ENCODE measurements at places on chromosomes 5 and 9.
A peak's percentile ranks its signal among the peaks of the same experiment; 100 is the strongest.

GRCh38 chr9:76322810-76323209 lies 71.4 kb downstream of the RFK start:
- ATAC-seq: no peak

GRCh38 chr9:105083256-105083655 lies 155.3 kb upstream of the ABCA1 start:
- no peak for ATAC-seq

DNA sequence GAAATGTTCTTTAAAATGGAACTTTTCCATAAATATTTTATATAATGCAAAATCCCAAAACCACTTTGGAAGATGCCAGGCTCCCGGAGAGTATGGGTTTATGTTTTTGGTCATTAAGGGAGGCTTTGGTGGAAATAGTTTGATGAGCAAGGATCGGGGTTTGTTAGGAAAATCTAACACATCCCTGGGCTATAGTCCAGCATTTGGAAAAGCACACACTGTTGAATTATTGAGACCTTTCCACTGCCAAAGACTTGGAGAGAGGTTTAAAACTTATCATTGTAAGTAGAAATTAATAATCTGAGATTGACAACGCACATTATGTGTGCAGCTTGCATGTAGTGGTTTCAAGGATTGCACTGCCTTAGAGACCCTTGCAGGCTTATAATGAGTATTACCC lies 156.3 kb downstream of the PARP8 start:
- ATAC-seq: no peak

GRCh38 chr5:118883362-118883761 lies 105.0 kb downstream of the DTWD2 start:
- no peak for ATAC-seq

DNA sequence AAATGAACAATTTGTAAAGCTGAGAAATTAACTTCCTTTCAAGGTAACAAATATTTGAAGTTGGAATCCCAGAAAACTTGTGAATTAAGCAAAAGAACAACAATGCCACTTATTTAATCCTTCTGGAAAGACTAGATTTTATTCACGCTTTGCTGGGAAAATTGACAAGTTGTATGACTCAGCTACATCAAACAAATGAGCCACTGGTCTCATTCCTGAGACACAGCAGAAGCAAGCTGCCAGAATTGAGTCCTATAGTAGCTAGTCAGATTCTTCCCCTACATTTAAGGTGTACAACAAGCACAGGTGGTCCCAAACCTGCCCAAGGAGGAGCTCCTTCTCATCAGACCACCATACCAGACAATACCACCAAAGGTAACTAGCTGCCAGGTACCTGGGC lies 280.7 kb downstream of the SPOCK1 start:
- no peak for ATAC-seq

- ATAC-seq: no peak
These were observed 100.8 kb downstream of the WDR41 start for GRCh38 chr5:77391240-77391765.

DNA sequence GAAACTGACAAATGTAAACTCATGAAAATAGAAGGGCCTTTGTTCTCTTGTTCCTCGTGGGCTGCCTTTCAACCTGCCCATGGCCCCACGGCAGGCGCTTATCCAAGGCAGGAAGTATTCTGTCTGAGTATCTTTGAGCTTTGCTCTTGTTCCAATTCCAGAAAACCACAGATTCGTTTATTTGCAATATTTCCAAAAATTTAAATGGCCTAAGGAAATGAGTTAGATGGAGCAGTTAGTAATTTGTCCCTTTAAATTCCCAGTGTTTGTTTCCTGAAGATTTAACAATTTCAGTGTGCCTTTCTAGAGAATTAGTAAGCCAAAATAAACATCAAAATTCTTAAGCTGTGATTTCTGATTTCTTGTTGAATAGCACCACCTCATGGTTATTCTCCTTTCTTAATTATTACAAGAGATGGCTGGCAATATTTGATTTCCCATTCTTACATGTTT lies 299.4 kb upstream of the RASA1 start:
- no peak for ATAC-seq

GRCh38 chr5:171840066-171840465 lies 54.4 kb downstream of the SMIM23 start:
- no peak for ATAC-seq

- ATAC-seq: no peak
These were observed 41.0 kb upstream of the ANGPTL2 start for GRCh38 chr9:127163409-127163808.

- ATAC-seq: no peak
These were observed 24.0 kb upstream of the FRMPD1 start for GRCh38 chr9:37626708-37627292.

GRCh38 chr5:93674138-93674537 lies 67.3 kb downstream of the POU5F2 start:
- no peak for ATAC-seq

GRCh38 chr5:53508125-53508524 lies 27.7 kb downstream of the FST start:
- no peak for ATAC-seq

GRCh38 chr9:89077519-89077918 lies 86.3 kb downstream of the S1PR3 start:
- no peak for ATAC-seq

GRCh38 chr5:163245584-163245983 lies 191.8 kb upstream of the CCNG1 start:
- no peak for ATAC-seq

- ATAC-seq: no peak
These were observed 35.6 kb upstream of the SEMA4D start for GRCh38 chr9:89533411-89534095.

GRCh38 chr5:84729326-84729725 lies 344.6 kb upstream of the EDIL3 start:
- no peak for ATAC-seq

DNA sequence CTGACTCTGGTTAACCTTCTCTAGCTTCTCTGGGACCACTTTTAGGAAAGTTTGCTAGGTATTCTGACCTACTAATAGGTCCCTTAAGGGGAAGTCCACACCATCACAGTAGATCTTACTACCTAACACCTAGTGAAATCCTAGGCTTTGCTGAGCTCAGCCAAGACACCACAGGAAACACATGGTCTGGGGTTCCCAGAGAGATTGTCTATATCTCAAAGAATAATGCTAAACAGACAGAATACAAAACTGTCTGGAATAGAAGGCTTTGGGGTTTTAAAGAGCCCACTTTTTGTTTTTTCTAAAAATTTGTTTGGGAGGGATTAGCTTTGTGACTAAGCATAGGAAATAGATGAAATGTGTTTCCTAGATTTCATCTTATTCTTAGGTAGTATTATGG lies 395.1 kb downstream of the ARHGEF28 start:
- ATAC-seq: no peak

- no peak for ATAC-seq
These were observed 21.2 kb downstream of the TRIM14 start for GRCh38 chr9:98097836-98098235.

DNA sequence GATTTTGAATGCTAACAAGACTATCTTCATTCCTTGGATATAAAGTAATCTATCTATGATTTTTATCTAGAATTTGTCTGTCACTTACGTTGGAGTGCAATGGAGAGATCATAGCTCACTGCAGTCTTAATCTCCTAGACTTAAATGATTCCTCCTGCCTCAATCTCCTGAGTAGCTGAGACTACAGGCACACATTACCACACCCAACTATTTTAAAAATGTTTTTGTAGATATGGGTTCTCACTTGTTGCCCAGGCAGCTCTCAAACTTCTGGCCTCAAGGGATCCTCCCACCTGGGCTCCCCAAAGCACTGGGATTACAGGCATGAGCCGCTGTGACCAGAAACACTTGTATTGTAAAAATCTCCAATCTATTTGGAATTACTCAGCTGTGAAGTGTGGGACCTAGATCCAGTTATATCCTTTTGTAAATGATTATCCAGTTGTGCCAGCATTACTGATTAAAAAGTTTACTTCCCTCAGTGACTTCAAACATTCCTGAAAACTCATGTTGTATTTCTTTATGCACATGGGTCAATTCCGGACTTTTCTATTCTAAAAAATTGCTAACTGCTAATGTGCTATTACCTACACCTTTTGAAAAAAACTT lies 1793.8 kb upstream of the WWC1 start:
- ATAC-seq: no peak

GRCh38 chr5:133943475-133943817 lies 25.0 kb downstream of the C5orf15 start:
- no peak for ATAC-seq

GRCh38 chr5:124887223-124887622 lies 140.8 kb upstream of the ZNF608 start:
- ATAC-seq: no peak

DNA sequence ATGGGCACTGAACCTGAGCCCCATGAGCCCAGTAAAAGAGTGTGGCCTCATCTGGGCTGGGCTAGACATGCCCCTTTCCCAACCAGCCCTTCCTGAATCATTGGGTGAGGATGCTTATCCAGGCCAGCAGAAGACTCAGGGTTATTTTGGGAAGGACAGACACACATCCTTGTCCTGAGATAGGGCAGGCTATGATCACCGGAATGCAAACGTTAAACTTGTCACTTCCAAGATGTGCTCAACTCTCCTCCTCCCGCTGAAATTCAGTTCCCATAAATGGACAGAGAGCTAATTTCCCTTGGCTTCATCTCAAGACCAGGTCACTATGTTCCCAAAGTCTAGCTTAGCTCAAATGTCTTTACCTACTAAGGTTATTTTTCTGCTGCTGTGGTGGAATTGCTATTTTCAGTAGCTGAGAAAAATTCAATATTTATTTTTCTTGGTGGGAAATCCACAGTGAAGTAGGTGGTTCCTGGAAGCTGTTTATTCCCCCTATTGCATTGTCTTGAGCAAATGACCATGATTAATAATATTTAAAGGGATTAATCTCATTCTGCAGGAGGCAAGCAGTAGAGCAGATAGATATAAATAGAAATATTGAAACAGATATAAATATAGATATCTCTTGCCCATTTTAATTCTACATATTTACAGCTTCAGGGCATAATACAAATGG lies 70.0 kb downstream of the NXNL2 start:
- ATAC-seq: peak; percentile 89

DNA sequence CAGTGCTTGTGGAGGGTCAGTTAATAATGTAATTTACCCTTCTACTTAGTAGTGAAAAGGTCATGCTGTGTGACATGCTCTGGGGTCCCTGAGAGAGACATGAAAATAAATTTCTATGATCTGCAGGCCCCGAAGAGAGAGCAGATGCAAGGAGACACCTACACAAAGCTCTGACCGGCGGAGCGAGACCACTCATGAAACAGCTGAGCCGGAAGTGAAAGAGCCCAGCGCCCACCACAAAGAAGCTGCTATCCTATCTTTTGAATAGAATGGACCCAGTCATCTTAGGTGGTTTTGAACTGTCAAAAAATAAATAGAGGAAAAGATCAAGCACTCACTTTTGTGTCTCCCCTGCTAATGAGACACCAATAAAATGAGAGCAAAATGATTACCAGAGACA lies 190.0 kb downstream of the MED10 start:
- no peak for ATAC-seq

DNA sequence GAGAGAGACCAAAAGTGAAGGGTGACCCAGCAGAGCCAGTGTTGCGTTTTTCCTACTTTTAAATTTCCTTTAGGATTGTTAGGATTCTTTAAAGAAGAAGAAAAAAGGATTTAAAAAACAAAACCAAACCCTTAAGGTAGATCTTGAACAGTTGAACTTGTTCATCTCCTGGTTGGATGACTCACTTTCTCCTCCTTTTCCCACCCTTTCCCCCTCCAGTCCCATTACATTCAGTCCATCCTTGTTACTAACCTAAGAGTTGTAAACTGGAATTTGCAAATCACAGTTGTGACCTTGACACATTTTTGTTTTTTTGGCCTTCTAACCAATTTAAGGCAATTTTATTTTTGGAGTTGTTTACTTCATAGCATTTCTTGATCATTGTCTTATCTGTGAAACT lies 289.2 kb downstream of the ARHGAP26 start:
- ATAC-seq: no peak

GRCh38 chr5:138226910-138227309 lies 13.8 kb upstream of the CDC23 start:
- no peak for ATAC-seq

DNA sequence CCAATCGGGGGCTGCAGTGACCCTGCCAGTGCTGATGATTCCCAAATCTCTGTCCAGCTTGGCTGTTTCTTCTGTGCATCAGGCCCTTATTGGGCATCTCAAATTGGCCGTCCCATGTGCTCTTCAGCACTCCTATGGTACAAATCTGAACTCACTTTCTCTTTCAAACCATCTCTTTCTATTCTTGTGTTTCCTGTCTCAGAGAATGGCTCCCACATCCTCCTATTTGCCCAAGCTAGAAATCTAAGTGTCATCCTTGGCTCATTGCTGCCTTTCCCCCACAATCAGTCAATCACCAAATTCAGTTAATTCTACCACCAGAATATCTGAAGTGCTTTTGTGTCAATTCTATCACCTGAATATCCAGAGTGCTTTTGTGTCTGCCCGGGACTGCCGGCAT lies 336.6 kb downstream of the CWC27 start:
- ATAC-seq: no peak

- no peak for ATAC-seq
These were observed 1.3 kb upstream of the AK1 start for GRCh38 chr9:127878652-127879390.

DNA sequence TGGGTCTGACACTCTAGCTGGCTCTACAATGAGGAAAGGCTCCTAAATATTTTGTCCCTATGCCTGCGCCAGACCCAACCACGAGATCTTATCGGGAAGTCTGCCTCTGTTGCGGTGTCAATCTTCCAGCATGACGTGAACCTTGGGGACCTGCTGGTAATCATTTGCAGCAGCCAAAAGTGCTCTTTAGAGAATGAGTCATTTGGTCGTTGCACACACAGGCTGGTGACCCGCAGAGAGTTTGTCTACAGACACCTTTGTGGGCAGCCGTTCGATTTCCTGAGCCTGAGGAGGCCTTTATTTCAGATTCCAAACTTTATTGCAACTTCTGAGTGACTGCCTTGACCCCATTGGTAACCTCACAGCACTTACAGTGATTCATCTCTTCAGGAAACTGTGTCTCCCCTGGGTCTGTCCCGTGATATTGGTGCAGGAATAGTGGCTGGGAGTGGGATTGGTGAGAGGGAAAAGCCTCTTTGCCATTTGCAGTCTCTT lies 326.1 kb downstream of the NSG2 start:
- ATAC-seq: no peak

DNA sequence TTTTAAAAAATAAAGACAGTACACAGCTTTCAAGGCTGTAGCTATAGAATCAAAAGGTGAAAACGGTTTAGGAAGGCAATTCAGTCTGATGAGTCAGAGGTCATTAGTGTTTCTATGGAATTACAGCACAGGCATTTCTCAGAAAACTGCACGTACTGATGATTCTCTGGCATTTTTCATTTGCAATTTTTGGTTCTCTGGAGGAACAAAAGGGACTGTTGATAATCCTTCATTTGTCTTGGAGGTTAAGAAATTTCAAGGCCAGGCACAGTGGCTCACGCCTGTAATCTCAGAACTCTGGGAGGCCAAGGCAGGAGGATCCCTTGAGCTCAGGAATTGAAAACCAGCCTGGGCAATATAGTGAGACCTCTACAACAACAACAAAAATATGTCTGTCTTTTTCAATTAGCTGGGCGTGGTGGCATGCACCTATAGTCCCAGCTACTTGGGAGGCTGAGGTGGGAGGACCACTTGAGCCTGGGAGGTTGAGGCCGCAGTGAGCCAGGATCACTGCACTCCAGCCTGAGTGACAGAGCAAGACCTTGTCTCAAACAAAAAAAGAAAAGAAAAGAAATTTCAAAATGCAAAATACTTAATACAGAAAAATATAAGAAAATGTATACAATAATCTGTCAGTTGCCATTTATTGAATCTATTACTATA lies 27.3 kb downstream of the NR6A1 start:
- no peak for ATAC-seq

All from gastroesophageal sphincter (tissue), 4 donors.